ENCODE measurements at places on chromosomes 6 and 20.
A peak's percentile ranks its signal among the peaks of the same experiment; 100 is the strongest.

- no peak for DNase-seq
Observed at GRCh38 chr6:14035071-14035847, 82.3 kb upstream of the CD83 start.

- no peak for DNase-seq
Observed at GRCh38 chr6:53347250-53347920, 1.4 kb downstream of the ELOVL5 start.

GRCh38 chr20:57582432-57583288, 21.8 kb downstream of the PCK1 start:
- no peak for DNase-seq

- DNase-seq = no peak
Observed at GRCh38 chr20:57498425-57499400, 26.2 kb downstream of the CTCFL start.

DNA sequence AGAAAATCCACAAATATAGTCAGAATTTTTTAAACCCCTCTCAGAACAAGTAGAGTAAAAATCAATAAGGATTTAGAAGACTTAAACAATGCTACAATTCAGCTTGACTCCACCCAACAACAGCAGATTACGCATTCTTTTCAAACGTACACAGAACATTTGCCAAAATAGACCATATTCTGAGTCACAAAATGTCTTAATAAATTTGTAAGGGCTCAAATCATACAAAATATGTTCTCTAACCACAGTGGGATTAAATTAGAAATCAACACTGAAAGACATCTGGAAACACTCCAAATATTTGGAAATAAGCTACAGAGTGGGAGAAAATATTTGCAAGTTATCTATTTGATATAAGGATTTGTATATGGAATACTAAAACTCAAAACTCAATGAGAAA, 164.2 kb upstream of the AKAP12 start:
- no peak for DNase-seq

DNA sequence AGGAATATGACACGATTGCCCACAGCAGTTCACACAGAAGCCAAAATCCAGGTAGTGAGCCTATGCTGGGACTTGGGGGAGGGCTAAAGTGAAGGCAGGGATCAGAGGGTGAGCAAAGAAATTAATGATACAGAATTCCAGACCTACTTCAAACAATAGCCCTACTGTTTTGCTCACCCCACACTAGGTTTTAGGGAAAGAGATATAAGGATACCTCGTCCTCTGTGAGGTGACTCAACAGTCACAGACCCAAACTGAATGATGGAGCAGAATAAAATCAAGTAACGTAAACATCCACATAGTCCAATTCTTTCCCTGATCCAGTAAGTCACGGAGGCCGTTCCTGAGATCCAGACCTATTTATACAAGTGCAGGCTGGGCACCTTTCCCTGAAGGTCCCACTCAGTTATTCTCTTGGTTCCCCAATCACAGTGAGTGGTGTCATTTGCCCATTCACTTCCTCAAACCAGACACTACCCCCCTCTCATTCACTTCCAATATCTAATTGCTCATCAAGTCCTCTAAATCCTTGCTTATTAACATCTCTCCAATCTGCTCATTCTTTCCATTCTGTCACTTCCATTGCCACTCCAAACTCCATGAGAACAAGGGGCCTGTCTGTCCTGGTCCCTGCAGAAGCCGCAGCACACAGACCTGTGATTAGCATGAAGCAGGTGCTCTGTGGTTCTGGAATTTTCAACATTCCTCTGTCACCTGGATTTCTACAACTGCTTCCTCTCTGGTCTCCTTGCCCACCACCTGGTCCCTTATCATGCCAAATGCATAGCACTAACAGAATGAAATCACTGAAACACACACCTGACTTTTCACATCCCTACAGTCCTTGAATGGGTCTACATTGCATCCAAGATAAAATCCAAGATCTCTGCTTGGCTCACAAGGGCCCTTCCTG, 55.9 kb downstream of the ATXN1 start:
- DNase-seq = no peak

GRCh38 chr6:108274546-108274945, 13.7 kb upstream of the SNX3 start:
- DNase-seq = no peak

GRCh38 chr6:49782725-49783124, 4.4 kb downstream of the PGK2 start:
- no peak for DNase-seq

GRCh38 chr6:37819802-37820717, 533 bp downstream of the ZFAND3 start:
- no peak for DNase-seq

GRCh38 chr20:49214571-49214970, 4.6 kb upstream of the DDX27 start:
- no peak for DNase-seq

- no peak for DNase-seq
Observed at GRCh38 chr6:20802596-20802995, 268.3 kb downstream of the CDKAL1 start.

GRCh38 chr20:50883856-50884255, 47.4 kb downstream of the ADNP start:
- no peak for DNase-seq

DNA sequence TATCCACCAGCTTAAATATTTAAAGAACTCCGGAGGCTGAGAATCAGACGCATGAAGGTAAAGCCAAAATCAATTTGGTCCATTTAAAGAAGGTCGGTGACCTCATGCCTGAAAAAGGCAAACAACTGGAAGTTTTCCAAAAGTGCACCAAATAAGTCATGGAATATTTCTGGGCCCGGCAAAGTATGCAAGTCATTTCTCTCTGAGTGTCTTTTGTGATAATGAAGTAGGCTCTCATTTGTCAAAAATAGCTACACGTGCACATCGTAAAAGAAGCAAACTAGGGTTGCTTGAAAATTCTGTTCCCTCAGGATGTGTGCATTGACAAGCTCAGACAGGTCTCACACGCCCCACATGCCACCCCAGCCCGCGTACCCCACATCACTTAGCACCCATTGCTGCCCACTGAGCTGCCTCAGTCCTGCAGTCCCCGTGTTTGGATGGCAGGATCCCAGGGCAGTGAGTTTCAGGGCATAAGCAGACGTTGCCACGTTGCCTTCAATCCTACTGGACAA, 20.5 kb upstream of the PYGB start:
- DNase-seq = no peak

- peak; percentile 98 for DNase-seq
Observed at GRCh38 chr20:20603339-20603990, 109.0 kb downstream of the RALGAPA2 start.

DNA sequence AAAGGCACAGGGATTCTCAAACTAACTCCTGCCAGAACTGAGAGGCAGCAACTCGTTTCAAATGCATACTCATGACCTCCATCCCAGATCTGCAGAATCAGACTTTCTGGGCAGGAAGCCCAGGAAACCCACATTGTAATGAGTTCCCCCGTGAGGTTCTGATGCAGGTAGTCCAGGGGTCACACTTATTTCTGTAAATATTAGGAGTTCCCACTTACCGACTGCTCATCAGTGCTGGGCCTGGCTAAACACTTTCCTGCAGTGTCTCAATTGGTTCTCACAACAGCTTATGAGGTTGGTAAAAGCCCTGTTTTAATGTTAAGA, 11.6 kb downstream of the DUSP15 start:
- no peak for DNase-seq

DNA sequence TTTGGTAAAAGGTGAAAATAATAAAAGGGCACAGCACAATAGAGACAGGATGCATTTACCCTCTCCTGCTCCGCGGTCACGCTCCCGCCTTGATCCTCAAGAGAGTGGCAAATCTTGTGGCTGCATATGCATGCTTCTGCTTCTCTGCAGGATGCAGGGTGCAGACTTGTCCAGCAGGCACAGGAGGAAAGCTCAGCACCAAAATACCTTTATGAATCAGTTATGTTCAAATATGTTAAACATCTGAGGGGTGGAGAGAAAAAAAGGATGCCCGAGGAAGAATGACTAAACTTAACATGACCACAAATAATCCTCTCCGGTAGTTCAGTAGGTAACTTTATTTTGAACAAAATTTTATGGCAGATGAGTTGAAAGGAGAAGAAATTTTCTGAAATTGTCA, 366.1 kb upstream of the SOX4 start:
- DNase-seq = peak; percentile 64

GRCh38 chr6:163651426-163651825, 236.9 kb downstream of the QKI start:
- no peak for DNase-seq

DNA sequence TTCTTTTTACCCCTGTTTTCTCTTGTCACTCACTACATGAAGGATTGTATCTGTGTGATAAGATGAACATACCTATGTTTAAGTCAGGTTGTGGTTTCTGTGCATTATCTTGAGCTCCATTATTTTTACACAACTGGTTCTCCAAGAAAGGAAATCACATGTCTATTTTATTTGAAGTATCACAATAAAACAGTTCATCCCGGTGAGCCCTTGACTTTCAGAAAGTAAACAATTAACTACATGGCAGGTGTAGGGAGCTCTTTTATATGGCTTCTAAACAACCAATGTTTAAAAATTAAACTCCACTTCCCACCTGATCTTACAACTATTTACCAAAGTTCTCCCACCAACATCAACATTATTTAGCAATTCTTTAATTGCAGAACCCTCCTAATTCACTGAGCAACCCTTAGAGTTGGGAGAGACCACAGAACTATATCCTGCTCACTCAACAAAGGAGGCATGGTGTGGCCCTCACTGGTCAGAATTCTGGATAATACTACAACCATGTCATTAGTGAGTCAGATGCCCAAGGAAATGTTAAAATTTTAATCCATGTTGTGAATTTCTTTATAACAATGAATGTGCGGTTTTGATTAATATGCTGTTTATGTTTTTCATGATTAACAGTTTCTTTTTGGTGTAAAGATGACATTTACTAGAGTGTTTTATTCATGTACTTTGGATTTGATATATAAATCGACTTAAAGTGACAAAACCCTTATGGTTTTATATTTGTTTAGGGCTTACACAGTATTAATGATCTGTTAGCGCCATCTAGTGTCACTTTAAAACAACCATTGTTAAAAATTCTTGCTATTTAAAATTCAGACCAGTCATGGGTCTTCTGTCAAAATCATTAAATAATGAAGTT, 50.0 kb upstream of the SCGN start:
- no peak for DNase-seq

DNA sequence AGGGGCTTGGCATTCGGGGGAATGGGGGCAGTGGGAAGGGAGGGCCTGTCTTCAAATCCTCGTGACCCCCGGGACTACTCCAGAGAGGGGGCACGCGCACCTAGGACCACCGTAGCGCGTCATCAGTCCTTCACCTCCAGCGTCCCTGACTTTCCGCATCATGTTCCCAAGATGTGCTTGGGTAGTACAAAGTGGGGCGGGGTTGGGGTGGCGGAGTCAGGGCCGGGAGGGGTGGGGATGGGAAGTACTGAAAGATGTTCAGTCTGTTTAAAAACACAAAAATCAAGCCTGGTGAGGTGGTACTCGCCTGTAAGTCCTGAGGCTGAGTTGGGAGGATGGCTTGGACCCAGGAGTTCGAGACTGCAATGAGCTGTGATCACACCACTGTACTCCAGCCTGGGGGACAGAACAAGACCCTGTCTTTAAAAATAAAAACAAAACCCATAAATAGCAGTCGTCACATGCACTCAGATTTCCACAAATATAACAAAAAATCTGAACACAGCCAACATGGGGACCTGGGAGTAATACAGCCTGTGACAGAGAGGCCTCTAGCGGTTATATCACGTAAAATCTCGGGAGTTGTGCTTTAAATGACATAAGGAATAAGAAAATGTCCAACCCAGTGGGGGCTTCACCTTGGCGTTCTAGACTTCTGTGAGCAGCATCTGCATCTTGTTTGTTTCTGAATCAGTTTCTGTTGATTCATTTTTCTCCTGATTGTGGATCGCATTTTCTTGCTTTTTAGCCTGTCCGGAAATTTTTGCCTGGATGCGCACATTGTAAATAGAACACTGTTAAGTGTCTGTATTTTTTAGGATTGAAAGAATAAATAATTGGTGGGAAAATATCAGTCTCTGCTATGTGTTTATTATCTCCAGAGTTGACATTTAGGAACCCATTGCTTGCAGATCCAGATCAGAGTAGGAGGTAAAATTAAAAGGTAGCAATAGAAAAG, 698 bp upstream of the LRP11 start:
- DNase-seq = no peak

DNA sequence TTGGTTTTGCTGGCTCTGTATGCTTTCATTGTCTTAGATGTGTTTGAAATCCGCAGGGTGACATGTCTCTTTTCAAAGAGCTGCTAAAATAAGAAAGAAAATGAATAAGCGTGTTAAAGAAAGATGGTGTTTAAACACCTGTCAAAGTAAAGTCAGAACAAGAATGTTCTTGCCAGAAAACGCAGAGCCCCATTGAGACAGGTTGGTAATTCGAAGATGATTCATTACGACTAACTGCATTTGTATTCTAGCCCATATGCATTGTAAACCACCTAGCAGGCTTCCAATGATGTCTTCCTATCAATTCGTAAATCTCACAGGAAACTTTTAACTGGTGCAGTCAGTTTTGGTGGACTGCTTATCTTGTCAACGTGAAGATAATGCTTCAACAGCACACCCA, 16.8 kb downstream of the PHACTR2 start:
- no peak for DNase-seq

- DNase-seq = no peak
Observed at GRCh38 chr6:108380876-108381275, 86.0 kb downstream of the AFG1L start.

- DNase-seq = no peak
Observed at GRCh38 chr20:44582311-44583025, at the start of gene PKIG. PKIG (plus strand) TSS chr20:44582579; CDS start chr20:44614557, 31,978 bp downstream.

- DNase-seq = no peak
Observed at GRCh38 chr20:57792386-57793080, 82.7 kb upstream of the PMEPA1 start.

DNA sequence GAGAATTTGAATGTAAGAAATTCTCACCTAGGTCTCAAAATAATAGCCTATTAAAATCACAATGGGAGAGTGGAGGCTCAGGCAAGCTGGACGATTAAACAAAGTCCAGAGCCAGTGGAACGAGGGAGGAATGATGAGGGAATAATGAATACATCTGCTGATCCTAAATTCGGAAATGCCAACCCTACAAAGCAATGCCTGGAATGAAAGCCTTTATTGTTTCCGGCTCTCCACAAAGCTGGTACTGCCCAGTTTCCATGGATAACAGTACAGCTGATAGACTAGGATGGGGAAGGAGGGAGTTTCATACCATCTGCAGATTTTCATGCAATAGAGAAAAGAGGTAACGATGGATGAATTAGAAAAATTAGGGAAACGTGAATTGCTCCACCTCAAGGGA, 356.1 kb downstream of the CBLN4 start:
- DNase-seq = no peak

Data from epithelial cell of prostate (primary cell).